Stimulated activated CD8-positive, alpha-beta memory T cell treated with anti-CD3 and anti-CD28 coated beads, Interleukin-7, amount 100 ng/mL, for 24 hours (primary cell): ENCODE measurements at places on chromosomes 12 and 14.

DNA sequence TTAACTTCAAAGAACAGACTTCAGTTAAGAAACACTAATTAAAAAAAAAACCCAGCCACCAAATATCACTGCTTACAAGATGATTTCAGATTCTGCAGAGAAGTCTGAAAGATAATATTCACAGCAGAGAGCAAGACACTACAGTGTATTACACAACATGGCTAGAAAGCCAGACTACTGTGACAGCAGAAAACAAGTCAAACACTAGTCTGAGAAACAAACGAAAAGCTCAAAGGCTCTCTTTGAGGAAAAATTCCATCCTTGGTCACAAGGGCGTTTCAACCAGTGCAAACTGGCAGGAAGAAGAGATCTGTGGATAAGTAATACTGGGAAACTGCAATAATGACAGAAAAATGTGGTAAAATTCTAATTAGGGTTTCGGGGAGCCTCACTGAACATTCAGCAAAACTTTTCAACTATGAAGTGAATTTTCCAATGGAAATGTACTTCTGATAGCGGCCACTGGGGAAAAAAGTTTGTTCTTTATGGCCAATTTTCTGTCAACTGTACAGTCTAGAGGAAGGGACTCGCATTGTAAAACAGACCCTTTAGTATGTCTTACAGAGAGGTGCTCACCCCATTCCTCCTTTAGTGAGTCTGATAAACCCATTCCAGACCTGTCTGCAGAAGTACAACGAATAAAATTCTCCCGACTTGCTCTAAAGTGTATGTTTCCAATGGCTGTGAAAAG lies 50.4 kb downstream of the ACADS start:
- DNase-seq, result no peak

DNA sequence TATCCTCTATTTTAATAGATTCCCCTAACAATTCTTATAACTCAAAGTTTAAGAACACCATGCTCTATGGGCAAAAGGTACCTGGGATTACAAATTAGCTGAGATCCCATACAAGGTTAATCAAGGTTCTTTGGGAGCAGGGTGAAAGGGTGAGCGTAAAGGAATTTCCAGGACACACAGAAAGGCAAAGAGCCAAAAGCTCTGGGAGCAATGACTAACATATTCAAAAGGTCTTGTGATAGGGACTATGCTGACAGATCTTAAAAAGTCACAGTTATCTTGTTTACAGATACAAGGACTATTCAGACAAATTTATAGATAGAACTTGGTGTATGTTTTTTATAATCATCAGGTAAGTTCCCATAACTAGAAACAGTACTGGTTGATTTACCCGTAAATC lies 19.5 kb upstream of the PPFIBP1 start:
- no peak for DNase-seq

DNA sequence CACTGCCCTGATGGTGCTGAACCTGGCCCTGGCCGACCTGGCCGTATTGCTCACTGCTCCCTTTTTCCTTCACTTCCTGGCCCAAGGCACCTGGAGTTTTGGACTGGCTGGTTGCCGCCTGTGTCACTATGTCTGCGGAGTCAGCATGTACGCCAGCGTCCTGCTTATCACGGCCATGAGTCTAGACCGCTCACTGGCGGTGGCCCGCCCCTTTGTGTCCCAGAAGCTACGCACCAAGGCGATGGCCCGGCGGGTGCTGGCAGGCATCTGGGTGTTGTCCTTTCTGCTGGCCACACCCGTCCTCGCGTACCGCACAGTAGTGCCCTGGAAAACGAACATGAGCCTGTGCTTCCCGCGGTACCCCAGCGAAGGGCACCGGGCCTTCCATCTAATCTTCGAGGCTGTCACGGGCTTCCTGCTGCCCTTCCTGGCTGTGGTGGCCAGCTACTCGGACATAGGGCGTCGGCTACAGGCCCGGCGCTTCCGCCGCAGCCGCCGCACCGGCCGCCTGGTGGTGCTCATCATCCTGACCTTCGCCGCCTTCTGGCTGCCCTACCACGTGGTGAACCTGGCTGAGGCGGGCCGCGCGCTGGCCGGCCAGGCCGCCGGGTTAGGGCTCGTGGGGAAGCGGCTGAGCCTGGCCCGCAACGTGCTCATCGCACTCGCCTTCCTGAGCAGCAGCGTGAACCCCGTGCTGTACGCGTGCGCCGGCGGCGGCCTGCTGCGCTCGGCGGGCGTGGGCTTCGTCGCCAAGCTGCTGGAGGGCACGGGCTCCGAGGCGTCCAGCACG lies 4.7 kb downstream of the LTB4R start:
- no peak for DNase-seq

DNA sequence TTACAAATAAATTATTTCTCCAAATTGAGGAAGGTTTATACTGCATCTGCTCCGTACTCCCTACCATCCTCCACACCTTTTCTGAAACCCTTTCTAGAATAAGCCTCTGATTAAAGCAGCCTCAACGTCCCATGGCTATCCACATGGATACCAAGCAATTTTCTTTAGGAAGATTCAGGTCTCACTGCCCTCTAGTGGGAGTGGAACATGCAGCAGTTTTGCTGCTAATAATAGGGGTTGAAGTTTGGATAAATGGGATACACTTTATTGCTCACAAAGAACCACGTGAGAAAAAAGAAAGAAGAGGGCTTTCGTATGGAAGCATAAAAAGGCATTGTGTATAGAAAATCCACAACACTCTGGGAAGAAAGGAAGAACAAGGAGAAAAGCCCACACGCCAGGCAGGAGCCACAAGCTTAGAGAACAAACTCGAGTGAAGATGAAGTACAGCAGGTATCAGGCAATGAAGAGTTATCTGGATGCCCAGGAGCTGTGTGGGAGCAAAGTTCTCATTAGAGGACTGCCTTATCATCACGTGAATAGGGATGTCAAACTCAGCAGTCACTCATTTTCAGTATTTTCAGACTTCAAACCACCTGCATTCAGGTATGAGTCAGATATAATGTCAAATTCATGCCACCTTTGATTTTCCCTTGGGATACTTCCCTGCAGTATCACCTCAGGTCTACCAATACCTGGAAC lies 45.8 kb downstream of the CCER1 start:
- DNase-seq, result no peak

- no peak for DNase-seq
Measured at GRCh38 chr12:109098651-109099050, 1.3 kb downstream of the UNG start.

- no peak for DNase-seq
Measured at GRCh38 chr14:74302152-74302628, 544 bp downstream of the ABCD4 start.

GRCh38 chr12:28574746-28575592 lies 384.7 kb downstream of the CCDC91 start:
- no peak for DNase-seq

- no peak for DNase-seq
Measured at GRCh38 chr14:106378191-106378590, 851.8 kb downstream of the TMEM121 start.

DNA sequence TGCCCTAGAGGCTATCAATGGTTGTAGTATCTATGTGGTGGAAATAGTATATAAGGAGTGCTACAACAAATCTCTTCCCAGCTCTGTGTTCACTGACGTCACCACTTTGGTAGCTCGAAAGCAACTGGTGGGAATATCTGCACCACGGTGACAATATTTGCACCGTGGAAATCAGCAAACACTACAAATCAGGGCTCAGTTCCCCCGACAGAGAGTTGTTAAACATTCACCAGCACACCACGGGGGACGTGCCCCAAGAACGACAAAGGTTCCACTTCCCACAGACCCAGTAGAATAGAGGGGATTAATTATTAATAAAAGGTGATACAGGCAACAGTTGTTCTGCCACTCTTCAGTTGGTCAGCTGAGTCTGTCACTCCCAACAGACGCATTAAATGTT lies 98.4 kb downstream of the CCDC60 start:
- DNase-seq, result no peak

- DNase-seq, result no peak
Measured at GRCh38 chr12:9361879-9362326, 153.7 kb upstream of the PZP start.

GRCh38 chr12:122841544-122842321 lies 6.5 kb downstream of the HIP1R start:
- DNase-seq, result no peak

DNA sequence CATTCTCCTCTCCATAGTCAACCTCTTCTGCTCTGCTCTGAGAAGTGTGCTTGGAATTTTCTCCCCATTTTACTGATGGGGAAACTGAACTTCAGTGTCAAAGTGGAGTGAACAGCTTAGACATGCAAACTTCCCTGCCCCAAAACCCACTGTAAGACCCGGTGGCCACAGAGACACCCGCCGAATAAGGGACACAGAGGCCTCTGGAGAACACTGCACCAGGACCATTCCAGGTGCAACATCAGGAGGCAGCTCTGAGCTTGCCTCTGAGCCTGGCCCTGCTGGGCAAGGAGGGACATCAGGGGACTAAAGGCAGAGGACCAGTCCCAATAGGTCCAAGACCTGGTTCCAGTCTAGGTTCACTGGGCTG lies 1.7 kb downstream of the HDAC7 start:
- DNase-seq, result no peak

- no peak for DNase-seq
Measured at GRCh38 chr12:119704065-119704747, 36.3 kb downstream of the PRKAB1 start.

GRCh38 chr14:69573205-69573830 lies 1.4 kb downstream of the CCDC177 start:
- no peak for DNase-seq

DNA sequence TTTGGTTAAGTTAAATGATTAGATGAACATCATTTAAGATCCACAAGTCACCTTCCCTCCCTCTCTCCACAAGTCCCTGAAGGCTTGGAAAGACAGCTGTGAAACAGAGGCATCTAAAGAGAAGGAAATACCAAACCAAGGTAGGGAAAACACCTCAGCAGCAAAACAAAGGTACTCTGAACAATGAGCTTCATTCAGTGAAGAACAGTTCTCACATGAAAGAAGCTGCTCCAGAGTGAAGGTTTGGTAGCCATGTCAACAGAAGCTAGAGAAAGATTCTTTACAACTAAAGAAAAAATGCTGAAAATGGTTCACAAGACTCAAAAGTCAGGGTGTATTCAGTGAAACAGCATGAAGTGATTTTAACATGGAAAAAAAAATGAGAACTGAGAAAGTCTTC lies 69.4 kb downstream of the FGD6 start:
- no peak for DNase-seq

DNA sequence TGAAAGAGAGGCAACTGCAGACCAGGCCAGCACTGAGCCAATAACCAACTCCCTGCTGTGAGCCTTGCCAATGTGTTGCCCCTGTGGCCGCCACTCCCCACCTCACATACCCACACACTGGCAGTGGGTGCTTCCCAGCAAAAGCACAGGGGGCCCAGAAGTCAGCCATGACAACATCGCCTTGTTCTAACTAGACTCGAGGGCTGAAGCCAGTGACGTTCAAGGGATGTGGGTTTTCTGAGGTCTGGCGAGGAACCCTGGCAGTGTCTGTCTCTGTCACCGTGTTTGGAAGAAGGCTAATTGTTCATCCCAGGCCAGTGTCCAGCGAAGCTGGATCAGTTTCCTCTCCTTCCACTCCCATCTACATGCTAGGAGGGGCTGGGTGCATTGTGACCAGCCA lies 311.8 kb upstream of the AMIGO2 start:
- peak; percentile 35 for DNase-seq

DNA sequence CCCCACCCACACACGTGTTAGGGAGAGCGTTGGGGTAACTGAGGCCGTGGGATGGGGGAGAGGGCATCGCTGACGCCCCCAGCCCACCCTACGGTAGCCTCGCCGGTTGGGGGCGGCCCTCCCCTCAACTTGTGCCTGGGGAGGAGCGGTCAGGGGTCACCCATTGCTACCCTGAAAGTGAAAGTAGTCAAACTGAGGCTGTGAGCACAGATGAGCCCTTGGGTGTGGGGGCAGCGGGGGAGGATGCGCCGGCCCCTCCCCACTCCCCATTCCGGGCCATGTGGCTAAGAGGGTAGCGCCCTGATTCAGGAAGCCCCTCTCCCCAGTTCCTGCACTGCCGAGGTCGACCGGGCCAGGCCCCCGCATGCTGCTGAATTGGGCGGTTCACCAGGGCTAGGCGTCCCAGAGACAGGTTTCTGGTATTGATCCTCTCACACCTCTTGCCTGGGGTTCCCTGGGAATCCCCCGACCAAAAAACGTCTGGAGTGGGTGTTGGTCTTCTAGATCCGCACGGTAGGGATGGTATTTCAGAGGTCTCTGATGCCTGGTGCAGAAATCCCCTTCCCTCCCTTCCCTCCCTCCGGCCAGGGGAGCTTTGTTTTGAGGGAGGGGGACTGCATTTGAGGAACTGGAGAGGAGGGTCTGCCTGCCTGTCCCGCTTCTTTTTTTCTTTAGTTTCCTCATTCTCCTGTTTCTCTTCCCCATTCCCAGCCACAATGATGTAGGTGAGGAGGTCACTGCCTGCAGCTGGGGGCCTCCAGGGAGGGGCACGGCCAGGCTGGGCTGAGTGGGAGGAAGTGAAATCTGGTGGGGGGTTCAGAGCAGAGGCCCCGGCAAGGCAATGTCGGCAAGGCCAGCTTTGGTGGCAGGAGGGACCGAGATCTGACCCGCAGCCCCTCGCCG lies 1.0 kb downstream of the SH2B3 start:
- no peak for DNase-seq

DNA sequence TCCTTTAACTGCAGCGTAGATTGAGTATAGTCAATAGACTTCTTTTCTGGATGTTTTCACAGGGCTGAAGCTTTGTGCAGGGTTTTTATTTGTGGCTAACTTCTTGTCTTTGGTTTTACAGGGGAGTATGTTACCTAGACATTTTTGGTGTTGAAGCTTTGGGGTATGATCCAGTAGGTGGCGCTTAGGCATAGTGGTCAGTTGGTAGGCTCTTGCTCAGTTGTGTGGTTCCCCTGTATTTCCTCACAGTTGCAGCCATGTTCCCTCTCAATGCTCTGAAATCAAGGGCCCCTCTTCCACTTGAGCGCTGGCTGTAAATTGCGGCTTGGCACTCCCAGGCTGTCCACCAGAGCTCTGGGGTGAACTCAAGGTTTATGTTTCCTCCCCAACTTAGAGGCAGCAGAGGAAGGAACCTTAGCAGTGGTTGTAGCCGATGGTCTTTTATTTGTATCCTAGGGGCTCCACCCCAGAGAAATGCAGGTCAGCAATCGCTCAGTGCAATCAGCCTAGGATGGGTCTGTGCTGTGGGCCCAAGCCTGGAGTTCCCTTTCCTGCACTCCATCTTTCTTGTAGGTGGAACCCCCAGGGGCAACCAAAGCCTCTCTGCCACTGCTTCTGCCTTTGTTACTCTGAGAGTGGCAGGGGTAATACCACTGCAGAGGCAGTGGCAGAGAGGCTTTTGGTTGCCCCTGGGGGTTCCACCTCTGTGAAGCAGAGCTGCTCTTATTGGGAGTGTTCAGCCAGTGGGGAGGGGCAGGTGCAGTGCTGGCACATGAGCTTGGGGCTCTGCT lies 55.1 kb downstream of the CMAS start:
- no peak for DNase-seq

DNA sequence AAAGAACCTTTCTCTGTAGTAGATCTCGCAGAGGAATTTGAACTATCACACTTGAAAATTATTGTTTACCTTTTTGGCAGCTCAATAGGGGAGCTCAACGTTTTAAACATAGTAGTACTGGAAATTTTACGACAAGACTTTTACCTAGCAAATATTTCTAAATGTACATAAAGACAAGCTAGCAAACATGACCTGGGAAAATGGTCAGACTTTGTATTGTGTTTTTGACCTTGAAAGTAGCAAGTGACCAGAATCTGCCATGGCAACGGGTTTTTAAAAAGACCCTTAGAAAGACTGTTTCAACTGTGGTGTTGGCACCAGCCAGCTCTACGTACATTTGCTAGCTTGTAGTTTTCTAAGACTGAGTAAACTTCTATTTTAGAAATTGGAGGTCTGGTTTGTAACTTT lies 20.2 kb upstream of the A2M start:
- no peak for DNase-seq
